NCI-H1436 treated with DMSO at 0.1 percent for 48 hours (cell line): ENCODE measurements at places on chromosomes 16 and 17.

DNA sequence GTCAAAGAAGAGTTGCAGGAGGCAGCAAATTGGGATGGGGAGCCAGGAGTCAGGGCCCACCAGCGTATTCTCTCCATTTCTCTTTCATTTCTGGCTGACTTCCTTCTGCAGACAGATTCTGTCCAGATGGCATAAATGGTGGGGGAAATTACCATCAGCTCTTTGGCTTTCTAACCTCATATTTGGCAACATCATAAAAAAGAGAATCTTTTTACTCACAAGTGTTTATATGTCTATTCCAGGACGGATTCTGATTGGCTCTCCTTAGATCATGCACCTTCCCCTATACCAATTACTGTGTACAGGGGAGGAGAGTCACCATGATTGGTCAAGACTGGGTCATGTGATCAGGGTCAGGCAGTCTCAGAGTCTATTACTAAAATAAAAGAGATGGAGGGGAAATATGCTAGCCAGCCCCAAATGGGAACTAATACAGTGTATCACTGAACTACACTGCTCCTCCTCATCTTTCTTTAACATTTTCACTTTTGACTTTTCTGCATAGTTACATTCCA is 537.1 kb upstream of the EEF2KMT start:
- DNase-seq = no peak

- no peak for DNase-seq
Measured at GRCh38 chr17:33416131-33416530, 123.0 kb upstream of the ASIC2 start.

DNA sequence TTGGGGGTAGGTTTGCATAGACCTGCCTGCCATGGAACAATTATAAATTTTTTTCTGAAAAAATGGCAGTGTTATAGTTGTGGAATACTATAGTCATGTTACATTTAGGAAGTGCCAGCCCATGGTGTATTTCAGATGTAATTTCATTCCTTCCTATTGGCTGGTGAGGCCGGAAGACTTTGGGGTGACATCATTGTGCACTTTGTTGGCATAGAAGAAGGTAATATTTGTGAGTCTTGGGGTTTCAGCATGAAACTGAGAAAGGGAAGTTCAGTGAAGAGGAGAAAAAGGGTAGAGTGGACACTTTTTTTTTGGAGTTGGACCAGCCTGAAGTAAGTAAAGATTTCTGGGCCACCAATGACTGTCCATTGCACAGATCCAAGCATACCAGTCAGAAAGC is 16.0 kb upstream of the HEATR6 start:
- DNase-seq = no peak

GRCh38 chr17:70677783-70678647 is 508.7 kb downstream of the KCNJ2 start:
- DNase-seq = no peak

GRCh38 chr16:70630960-70631745 is 15.2 kb upstream of the IL34 start:
- no peak for DNase-seq

DNA sequence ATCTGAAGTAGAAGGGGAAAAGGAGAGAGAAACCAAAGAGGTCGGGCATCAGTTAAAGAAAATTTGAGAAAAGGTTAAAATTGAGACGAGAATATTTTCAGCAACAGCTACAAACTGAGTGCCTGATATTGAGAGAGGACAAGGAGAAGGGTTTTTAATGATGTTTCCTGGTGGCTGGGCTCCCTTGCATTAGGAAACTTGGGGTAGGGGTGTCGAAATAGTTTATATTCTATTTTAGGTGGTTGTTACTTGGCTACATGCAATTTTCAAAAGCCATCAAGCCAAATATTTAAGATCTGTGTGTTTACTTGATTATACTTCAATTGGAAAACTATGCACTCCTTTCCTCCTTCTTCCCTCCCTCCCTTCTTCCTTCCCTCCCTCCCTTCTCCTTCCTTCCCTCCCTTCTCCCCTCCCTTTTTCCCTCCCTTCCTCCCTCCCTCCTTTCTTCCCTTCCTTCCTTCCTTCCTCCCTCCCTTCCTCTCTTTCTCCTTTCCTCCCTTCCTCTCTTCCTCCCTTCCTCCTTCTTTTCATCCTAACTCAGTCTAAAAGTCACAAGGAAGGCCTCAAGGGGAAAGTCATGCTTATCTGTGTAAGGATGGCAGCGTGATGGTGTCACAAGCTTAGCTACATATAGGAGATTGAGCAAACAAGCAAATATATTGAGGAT is 1.8 kb upstream of the APOH start:
- no peak for DNase-seq

- no peak for DNase-seq
Measured at GRCh38 chr16:56607109-56607618, 1.2 kb upstream of the MT2A start.

GRCh38 chr17:41196068-41196467 is 6.4 kb downstream of the KRTAP9-1 start:
- no peak for DNase-seq

- no peak for DNase-seq
Measured at GRCh38 chr16:75340741-75341491, 89.5 kb upstream of the BCAR1 start.

- no peak for DNase-seq
Measured at GRCh38 chr17:45729294-45729907, 54.7 kb upstream of the CRHR1 start.

DNA sequence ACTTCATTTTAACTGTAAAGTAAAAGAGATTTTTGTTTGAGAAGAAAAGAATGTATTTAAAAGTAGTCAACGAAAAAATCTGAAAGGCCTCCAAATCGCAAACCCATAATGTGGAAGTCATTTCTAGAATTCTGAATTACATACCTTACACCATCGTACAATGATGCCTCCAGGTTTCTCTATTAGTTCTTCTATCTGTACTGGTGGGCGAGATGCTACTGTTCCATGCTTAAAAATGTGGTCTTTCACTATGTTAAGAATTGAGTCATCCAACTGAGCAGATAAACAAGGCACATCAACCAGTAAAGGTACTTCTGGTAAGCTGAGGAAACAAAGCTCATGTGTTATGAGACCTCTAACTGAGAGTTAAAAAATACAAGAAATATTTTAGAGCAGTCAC is 28.5 kb downstream of the CRLF3 start:
- no peak for DNase-seq

DNA sequence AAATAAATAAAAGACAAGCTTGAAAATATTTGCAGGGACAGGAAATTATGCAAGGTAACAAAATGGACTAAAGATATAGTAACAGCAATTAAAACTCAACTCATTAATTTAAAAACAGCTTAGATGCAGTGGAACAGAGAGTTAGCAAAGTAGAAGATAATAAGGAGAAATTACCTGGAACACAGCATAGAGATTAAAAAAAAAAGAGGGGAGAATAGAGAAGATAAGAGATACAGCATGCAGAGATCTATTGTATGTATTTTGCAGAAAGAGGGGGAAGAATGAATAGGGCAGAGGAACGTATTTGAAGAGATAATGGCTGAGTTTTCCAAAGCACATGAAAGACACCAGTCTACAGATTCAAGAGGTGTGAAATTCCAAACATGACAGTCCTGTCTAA is 8.4 kb upstream of the PIPOX start:
- no peak for DNase-seq

DNA sequence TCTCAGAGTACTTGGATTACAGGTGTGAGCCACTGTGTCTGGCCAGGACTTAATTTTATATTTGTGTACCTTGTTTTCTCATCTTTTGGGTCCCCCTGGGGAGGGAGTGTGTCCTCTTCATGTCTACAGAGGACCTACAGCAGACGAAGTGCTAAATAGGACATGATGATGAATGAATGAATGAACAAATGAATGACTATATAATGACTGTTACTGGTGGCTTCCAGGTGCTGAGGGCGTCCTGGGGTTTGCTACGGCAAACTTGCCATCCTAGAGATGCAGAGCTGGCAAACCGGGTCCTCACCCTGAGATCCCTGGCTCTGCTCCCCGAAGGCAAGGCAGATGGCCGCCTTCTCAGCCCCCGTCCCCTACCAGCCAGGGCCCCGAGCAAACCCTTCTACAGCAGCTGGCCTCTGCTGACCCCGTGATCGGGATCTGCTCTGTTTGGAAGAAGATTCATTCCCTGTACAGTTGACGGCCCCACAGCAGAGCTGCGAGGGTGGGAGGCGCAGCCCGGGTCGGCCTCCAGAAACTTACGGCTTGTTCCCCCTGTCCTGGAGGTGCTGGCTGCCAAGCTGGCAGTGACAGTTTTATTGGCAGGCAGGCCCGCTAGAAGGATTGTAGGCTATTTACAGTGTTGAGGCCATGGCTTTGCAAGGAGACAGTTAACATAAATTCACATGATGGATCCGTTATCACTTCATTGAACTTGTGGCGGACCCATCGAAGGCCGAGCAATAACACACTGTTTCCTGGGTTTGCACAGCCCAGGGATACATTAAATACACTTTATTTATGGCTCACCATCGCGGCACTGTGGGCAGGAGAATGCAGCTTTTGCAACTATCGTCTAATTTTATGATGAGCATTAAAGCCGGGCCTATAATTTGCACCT is 197.7 kb upstream of the GSE1 start:
- no peak for DNase-seq

GRCh38 chr16:56351481-56351880 is 73.9 kb downstream of the AMFR start:
- no peak for DNase-seq

GRCh38 chr16:58828901-58829545 is 94.9 kb upstream of the GOT2 start:
- DNase-seq = no peak

DNA sequence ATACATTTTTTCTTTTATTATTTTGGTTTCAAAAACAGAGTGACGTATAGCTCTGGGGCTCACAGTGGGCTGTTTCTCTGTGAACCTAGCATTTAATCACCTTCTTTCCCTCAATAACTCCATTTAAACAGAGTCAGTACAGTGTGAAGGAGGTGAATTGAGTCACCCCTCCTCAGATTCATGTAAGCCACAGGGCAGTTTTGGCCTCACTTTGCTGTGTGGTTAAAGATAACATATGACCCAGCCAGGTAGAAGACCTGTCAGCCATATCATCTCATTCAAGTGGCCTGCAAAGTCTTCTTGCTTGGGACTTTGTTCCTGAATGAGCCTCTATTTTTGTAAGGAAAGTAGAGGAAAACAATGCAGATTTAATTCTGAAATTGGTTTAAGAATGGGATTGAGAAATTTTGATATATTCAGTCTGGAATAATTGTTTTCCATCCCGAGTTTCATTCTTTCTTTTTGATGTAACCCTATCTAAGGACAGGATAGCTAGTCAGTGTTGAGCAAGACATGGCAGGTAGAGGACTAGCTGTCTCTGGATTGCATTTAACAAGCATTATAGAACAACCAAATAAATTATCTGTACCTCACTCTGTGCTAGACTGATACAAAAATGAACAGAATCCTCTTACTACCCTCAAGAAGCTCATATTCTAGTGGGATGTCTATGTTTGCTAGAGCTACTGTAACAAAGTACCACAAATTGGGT is 13.1 kb downstream of the MAP2K6 start:
- no peak for DNase-seq

GRCh38 chr17:52923658-52924057 is 765.1 kb upstream of the CA10 start:
- no peak for DNase-seq

DNA sequence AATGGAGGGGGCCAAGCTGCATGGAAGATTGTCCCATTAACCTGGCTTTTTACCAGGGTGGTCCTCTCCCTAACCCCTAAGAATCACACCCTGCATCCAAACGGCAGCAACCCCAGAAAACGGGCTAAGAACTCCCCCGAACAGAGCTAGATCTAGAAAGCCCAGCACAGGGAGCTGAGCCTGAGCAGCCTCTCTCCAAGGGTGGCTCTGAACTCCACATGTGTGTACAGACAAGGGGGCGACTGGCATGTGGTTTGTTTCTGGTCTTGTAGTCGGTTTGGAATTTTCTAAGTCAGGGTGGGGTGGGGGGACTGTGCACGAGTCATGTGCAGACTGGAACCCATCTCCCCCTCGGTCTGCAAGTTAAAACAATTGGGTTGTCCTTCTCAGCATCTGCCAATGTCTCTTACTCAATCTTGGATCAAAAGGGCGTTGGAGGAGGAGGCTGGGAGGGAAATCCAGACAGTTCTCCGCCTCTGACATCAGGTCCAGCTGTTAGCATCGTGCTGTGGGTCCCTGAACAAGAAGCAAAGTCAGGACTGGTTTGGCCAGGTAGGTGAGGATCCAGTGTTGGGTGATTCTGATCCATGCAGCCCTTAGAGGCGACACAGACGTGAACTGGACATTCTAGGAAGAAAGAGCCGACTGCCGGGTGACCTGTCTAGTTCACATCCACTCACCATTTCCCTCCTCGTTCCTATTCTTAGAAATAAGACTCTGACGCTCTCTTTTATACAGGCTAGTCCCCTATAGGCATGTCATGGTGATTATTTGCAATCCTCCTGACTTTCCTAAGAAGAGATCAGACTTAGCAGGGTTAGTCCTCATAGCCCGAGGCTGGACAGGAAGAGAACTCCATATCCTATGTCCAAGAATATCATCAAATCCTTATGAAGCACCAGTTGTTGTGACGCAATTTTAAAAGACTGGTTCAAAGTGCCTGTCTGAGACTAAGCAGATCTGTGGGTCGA is 381.8 kb downstream of the SOX9 start:
- no peak for DNase-seq
